ENCODE measurements at places on chromosomes 3 and 15.

- no peak for DNase-seq
Measured at GRCh38 chr3:106540743-106541142, 671.9 kb upstream of the CBLB start.

DNA sequence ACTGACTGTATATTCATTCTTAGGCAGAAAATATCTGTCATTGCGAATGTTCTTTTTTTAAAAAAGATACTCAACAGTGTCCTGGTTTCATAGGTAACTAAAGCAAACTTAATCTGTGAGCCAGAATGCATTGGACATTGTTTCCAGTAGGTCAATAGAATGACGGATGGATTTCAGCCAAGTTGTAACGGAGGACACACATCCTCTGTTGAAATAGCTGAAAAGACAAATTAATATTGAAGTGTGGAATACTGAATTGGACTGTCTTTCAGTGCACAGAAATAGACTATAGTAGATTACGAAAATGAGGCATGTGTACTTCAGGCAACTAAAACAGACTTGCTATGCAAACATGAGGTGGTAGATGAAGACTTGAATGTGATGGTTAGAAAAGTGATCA lies 461.6 kb downstream of the WDR72 start:
- DNase-seq = no peak

DNA sequence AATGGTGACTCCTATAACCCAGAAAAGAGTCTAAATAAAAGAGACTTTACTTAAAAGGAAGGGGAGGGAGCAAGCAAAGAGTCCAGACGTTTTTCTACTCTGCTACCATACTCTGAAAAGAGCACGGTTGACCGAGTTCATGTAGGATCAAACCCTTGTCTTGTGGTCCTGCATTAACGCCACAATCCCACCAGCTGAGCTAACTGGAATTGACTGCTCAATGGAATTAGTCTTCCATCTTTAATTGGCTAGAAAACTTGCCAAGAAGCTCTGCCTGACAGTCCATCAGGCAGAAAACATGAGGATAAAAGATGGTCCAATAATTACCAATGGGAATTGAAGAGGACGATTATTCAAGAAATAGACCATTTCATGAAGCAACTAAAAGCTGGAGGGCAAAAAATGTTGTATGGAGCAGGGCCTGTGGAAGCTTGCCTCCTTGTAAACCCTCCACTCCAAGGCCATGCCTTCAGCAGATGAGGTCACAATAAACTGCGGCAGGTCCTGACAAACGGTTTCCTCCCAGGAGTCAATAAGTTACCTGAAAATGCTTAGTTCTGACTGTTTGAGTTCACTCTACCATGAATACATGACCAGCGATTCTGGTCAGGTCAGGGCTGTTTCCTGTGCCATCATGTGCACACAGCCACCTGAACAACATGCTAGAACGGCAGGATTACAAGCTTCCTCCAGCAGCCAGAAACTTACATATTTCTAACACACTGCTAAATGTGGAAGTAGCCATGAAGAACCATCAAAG lies 35.6 kb upstream of the ARHGEF3 start:
- DNase-seq = no peak

DNA sequence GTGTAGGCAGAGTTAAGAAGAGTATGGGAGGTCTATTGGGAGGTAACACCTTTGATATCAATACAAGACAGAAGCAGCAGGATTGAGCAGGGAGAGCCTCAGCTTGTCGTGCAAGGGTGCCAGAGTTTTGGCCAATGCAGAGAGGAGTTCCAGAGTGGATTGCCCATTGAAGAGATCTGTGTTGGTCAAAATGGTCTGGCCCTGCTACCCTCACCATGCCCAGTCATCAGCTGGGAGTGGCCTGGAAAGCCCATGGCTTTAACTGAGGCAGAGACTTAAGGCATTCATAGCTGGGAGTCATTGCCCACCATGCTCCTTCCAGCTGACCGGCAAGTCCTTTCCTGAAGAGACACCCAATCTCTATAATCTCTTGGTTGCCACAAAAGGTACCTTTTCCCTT lies 271.3 kb downstream of the ABHD5 start:
- no peak for DNase-seq

- no peak for DNase-seq
Measured at GRCh38 chr3:64163019-64163754, 62.1 kb downstream of the PRICKLE2 start.

GRCh38 chr15:63083541-63083940 lies 38.1 kb upstream of the LACTB start:
- DNase-seq = no peak

Data from amygdala (tissue), 56 donors.